ENCODE measurements at places on chromosomes 11 and 22.

GRCh38 chr22:17952273-17952801 lies 72.0 kb downstream of the MICAL3 start:
- no peak for DNase-seq

DNA sequence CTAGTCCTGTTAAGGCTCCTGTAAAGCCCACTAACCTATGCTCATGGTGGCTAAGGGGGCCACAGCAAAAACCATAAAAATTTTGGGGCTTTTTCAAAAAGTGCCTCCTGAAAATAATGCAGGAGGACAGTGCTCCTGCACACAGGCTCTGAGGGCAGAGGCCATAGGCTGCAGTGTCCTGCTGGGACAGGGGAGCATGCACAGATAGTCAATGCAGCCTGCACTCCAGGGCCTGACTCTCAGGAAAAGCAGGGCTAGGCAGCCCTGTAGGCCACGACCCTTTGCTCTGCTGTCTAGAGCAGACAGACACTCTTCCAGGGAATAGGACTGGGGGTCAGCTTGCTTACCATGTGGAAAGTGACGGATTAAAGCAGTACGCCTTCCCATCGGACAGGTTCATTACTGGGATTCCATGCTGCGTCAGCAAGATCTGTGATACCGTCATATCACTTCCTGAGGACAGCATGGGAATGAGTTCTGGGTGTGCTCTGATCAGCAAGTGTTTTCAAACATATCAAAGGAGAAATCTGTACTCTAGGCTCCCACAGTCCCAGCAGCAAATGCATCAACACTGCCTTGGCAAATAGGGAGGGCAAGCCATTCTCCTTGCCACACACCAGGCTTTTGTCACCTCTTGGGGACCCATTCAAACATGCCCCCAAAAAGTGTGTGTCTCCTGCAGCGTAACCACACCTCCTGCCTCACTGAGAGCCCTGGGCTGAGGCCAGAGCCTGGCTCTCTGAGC lies 64.1 kb upstream of the CLTCL1 start:
- no peak for DNase-seq

DNA sequence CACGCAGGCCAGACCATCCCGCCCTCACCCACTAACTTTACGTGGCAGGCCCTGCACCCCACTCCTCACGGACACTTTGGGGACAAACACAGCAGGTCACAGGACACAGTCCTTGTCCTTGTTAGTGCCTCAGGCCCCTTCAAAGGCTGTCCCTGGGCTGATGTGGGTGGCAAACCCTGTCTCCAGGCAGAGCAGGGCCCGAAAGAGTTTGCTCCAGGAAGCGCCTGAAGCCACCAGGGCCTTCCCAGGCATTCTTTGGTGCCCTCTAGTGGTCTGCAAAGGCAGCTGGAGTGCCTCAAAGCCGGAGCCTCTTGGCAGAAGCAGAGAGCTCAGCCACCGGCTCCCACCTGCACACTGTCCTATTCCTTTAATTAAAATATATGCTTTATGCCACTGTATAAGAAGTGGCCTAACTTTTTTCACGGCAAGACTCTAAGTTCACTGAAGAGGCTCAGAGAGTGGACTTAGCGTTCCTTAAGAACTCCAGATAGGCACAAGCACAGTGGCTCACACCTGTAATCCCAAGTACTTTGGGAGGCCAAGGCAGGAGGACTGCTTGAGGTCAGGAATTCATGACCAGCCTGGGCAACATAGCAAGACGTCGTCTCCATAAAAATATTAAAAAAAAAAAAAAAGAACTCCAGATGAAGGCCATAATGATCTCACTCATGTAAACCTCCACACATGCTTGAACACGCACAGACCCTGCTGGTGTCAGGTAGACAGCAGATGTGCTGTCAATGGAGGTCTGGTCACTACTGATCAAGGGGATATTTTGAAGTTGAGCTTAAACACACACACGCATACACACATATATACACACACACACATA lies 11.1 kb downstream of the TXN2 start:
- peak; percentile 86 for DNase-seq

GRCh38 chr22:39266398-39267030 lies 21.7 kb upstream of the PDGFB start:
- no peak for DNase-seq

DNA sequence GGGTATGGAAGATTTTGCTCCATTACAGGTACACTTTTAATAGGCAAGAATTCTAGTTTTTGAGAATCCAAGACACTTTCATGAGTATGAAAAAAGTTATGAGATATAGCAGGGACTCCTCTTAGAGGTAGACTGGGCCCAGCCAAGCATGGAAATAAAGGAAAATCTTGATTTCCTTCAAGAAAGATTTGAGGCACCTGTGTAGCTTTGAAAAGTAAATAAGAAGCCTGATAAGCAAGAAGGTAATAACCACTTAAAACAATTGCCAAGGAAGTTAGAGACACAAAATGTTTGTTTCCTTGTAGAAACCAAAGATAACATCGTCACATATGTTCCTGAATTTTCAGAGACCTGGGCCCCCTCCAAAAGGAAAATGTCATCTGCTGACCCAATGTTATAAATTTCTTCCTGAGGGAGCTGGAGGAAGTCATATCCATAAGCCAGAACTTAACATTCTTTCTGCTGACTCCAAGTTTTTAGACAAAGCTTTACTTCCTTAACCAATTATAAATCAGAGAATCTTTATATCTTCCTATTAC lies 314.5 kb upstream of the ANO3 start:
- no peak for DNase-seq

DNA sequence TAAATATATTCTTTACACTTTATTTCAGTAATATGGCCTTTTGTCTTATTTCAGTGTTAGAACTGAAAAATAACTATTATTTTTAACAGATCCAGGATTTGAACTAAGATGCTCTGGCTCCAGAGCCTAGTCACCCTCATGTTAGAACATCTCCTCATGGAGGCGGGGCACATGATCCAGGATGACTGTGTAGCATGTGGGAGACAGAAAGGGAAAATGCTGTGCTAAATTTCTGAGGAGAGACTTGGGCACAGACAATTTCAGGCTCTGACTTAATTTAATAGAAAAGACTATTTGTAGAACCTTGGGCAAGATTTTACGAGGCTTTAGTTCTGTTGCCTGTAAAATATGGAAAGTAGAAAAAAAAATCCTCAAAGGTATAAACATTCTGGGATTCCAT lies 24.1 kb downstream of the CTSC start:
- no peak for DNase-seq

DNA sequence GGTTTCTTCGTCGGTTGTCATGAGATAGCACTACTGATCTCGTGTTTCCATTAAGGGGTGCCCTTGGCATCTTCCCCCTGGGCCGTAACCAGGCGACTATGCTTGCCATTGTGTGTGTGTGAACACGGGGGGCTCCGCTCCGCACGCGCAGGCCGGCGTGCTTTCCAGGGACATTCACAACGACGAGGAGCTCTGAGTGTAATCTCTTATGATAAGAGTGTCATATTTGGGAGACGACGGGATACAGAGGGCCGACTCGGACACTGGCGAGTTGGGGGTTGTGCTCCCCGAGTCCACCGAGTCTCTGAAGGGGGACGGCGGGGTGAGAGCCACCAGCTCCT lies 170.9 kb upstream of the CTSC start:
- no peak for DNase-seq

DNA sequence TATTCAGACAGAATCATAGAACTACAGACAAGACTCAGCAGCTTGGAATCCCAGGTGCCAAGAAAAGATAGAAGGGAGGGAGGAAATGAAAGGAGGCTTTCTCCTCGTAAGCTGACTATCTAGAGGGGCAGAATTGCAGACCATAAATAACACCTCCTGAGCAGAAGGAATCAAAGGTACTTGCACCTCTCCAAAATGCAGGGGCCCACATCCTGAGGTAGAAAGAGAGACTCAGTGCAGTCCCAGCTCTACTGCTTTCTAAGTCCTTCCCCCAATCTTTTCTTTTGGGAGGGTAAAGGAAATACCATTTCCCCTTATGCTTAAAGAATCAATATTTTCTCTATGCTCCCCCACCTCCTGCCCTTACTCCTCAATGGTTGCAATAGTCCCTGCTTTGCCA lies 55.2 kb downstream of the SYTL2 start:
- no peak for DNase-seq

- DNase-seq: no peak
Measured at GRCh38 chr11:118621784-118622375, 14.5 kb downstream of the PHLDB1 start.

GRCh38 chr11:121483805-121484480 lies 31.2 kb upstream of the SORL1-AS1 start:
- DNase-seq: no peak

DNA sequence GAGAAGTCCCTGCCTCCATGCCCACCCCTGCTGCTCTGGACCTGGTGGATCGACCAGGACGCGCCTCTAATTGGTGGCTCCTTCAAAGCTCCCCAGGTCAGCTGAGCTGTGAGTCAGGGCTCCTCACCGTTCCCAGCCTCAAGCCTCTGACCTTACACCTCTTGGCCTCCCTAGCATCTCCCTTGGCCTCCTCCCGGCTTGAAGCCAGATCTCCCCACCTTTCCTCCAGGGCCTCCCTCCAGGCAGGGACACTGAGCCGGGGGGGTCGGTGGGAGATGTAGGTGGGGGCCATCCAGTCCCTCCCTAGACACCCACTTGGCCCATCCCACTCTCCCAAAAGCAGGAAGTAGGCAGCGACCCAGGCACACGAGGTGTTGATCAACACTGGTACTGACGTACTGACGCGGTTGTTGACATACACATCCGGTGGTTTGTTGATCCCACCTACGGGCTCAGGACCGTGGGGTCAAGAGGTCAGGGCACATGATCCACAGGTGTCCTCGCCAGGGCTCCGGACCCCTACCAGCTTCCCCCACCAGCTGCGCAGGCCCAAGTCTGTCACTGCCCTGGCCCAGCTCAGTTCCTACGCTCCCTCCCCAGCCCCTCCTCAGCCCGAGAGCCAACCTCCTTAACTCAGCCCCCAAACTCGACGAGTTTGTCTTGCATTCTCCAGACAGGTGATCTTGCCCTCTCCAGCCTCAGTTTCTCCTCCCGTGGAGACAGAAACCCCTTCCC lies 802 bp downstream of the ATG2A start:
- DNase-seq: peak; percentile 57

GRCh38 chr11:43901551-43901950 lies 20.9 kb downstream of the ALKBH3 start:
- DNase-seq: no peak

DNA sequence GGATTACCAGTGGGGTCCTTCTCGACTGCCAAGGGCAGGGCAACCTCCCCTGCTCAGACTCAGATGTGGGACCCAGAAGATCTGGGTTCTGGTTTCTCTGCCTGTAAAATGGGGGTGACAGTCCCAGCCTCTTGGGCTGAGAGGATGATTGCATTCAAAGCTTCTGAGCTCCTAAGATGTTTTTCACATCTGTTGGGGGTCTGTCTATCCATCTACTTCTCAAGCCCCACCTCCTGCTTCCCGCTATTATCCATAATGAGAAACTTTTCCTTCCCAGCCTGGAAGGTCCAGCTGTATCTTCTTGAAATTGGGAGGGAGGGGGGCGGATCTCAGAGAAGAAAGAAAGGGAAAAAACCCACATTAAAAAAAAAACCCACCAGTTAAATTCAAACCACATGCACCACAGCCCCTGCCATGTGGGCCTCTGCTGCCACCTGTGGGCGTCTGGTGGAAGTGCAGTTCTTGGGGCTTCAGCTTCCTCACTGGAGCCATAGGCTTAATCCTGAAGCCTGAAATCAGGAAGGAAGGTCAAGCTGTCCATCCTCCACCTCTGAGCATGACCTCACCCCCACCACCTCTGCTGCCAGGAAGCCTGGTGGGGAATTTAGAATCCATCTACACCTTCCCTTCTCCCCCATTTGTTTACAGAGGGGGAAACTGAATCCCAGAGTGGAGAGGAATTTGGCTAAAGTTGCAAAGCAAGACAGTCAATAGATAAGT lies 27.3 kb downstream of the ARHGEF17 start:
- peak; percentile 83 for DNase-seq

DNA sequence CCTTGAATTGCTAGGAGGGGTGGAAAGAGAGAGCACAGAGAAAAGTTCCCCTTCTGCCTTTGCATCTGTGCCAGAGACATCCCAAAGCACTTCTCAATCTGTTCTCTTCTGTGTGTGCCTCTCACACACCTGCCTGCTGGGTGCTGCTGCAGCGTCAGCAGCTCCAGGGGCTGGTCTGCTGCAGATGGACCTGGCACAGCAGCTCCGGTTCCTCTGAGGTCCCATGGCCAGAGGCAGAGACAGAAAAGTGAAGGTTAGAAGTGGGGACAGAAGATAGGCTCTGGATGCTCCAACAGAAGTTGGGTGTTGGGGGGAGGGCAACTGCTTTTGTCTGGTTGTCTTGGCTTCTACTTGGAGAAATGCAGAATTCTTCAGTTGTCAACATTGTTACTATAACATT lies 48.9 kb upstream of the KIRREL3 start:
- DNase-seq: no peak

DNA sequence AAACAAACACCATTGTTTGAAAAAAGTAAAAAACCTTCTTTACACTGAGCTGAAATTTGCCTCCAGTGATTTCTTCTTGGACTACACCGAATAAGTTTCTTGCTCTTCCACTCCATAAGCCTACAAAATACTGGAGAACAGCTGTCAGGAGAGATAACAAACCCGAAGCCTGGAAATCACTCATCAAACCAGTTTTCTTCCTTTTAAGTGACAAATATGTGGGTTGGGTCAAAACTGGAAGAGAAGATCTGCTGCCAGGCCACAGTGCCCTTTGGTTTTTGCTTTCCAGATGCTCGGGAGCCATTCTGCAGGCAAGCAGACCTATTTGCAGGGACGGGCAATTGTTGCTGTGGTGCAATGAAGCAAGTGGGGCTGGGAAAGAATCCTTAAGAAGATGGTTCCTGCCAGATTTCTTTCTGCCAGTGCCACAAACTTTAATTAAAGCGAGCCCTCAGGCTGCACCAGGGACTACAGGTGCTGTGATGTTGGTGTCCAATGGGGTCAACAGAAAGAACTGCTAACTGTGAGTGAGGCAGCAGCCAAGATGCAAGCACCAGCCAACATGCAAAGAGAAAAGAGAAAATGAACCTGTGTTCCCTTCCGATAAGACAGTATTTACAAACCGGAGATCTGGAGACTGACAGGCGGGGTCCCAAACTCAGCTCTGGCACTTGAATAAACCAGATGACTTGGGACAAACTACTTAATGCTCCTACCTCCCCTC lies 44.8 kb upstream of the SMCO4 start:
- no peak for DNase-seq

DNA sequence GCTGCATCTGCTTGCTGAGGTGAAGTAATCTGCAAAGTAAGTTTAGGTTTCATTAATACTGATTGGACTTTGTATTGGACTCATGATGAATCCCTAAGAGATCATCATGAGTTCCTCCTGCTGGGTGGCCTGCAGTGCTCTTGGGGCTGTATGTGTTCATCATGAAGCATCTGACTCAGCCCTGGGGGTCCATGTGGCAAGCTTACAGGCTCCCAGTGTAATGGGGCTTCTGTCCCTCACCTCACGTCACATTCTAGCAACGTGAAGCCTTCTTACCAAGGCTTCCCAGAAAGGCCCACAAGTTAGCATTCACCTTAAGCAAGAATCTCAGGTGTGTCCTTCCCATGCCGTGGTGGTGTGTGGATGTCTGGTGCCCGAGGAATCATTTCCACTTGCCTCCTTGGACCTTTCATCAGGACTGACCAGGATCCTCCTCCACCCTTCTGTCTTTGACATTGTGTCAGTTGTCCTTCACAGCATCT lies 23.7 kb downstream of the CRKL start:
- DNase-seq: no peak

GRCh38 chr11:44634401-44635281 lies 69.2 kb downstream of the CD82 start:
- DNase-seq: peak; percentile 18
